T-helper 1 cell (primary cell): ENCODE measurements at places on chromosomes 13 and 19.

GRCh38 chr19:48493718-48494401 lies 17.8 kb downstream of the LMTK3 start:
- DNase-seq: no peak

GRCh38 chr19:2775556-2776430 lies 7.3 kb downstream of the SGTA start:
- DNase-seq: peak; percentile 57

GRCh38 chr13:80989747-80990146 lies 648.8 kb upstream of the SPRY2 start:
- DNase-seq: no peak

GRCh38 chr13:41259875-41260501 lies 3.4 kb downstream of the MTRF1 start:
- no peak for DNase-seq

DNA sequence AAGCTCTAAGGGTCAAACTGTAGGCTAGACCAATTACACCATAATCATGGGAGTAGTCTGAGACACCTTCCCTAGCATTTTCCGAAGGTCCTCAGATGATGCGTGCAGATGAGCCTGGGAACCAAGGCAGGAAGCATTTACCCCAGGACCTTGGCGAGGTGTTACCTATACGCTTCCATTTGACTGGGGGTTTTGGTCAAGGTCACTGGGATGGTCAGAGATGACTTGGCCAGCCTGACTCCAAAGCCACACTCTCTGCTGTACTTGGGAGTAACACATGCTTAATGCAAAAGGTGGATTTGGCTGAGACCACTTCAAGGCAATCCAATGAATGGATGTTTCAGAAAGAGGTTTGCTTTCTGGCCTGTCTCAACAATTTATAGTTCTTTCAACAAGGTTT lies 98.9 kb upstream of the IRS2 start:
- DNase-seq: no peak

GRCh38 chr13:47139519-47139918 lies 242.7 kb upstream of the HTR2A start:
- no peak for DNase-seq

- DNase-seq: no peak
These were observed 84.7 kb upstream of the GPR183 start for GRCh38 chr13:99391781-99392469.

DNA sequence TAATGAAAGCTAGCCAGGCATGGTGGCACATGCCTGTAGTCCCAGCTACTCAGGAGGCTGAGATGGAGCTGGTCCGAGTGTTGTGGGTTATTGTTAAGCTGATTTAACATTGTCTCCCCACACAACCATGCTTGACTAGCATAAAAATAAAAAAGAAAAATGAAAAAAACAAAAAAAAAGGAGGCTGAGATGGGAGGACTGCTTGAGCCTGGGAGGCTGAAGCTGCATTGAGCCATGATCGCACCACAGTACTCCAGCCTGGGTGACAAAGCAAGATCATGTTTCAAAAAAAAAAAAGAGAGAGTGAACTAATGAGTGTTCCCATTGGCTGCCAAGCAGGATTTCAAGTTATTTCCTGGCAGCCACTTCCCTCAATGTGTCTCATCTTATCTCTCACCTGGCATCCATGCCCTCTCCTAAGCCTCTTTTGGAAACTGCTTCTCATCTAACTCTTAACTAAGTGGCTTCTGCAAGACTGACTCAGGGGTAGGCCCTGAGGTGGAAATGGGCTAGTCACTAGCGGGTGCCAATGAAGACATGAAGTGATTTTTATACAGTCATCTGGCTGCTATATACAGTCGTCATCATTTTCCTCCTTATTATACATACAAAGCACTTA lies 4.9 kb downstream of the THAP8 start:
- no peak for DNase-seq

- no peak for DNase-seq
These were observed at the start of gene DNAAF3 for GRCh38 chr19:55166530-55167268. DNAAF3 (minus strand) TSS chr19:55166613; CDS start chr19:55166413, 200 bp downstream.

- DNase-seq: no peak
These were observed 226.4 kb downstream of the COG6 start for GRCh38 chr13:39881887-39882286.

DNA sequence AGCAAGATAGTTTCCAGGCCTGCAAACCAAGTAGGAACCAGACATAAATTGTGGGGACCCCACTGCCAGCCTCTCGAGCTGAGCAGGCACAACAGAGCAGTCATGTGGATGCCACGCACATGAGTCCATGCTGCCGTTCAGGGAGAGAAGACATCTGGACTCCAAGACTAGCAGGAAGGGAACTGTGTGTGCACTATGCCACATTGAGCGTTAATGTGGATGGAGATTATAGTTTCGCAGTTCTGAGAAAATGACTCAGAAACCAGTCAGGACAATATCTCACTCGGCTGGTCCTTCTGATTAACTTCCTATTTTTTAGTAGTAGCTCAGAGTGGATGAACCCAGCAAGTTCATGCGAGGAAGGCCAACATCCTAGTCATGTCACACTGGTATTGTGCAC lies 124.9 kb downstream of the CRYL1 start:
- no peak for DNase-seq

- no peak for DNase-seq
These were observed 680 bp downstream of the LIG4 start for GRCh38 chr13:108214441-108215271.

DNA sequence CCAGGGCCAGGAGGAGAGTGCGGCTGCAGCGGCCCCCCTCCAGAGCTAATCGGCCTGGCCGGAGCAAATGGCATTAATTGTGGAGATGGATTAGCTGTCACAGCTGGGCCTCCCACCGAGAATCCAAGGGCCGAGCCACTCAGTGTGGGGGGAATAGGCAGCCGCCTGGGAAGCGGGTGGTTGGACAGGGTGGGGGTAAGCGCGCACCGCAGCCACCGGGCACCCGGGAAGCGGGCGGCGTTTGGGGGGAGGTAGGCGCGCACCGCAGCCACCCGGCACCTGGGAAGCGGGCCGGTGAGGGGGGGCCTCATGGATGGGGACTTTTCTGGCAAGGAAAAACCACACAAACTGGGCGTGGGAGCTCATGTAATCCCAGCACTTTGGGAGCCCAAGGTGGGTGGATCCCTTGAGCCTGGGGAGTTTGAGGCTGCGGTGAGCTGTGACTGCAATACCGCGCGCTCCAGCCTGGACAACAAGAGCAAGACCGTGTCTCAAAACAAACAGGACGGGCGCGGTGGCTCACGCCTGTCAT lies 9.7 kb downstream of the R3HDM4 start:
- no peak for DNase-seq

- DNase-seq: no peak
These were observed 1181.3 kb downstream of the SLITRK1 start for GRCh38 chr13:82701020-82701419.

- DNase-seq: no peak
These were observed 155.4 kb downstream of the DCT start for GRCh38 chr13:94323764-94324758.

GRCh38 chr19:32537580-32537979 lies 43.4 kb upstream of the PDCD5 start:
- DNase-seq: no peak

DNA sequence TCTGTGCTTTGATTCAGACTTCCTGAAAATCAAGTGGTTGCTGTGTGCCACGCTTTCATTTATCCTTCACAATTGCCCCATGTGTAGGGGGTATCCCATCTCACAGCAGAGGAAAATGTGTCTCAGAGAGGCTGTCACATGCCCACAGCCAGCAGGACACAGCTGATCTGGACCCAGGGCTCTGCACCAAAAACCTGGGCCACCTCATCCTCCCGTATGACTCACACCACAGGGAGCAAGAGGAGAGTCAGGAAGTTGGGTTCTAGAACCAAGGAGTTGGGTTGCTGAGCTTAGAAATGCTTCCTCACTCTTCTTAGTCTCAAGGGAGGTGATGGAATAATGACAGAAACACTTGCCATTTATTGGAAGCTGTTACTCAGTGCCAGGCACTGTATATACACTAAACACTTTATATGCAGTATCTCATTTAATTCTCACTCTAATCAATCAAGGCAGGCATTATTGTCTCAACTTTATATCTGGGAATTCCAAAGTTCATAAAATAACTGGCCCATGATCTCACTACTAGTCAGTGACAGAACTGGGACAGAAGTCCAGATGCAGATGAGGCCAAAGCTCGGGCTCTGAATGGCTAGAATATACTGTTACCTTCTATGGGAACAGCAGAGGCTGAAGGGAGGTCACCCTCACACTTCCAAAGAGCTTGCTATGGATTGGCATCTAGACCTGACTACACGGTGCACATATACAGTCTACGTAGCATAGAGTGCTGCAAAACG lies 47.7 kb upstream of the ATP12A start:
- no peak for DNase-seq

DNA sequence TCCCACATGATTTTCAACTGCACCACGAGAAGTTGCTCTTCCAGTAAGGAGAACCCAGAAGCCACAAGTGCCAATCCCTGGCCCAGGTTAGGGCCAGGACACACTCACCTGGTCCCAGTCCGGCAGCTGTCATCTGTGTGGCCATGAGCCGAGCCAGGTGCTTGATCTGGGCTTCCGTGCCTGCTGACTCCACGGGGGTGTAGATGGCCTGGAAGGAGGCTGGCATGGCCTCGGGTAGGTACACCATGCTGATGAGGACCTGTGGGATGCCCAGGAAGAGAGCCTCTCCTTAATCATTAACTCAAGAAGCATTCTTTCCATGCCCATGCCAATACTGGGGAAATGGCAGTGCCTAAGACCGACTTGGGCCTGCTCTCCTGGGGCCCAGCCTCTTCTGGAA lies 19.9 kb upstream of the RSPH6A start:
- no peak for DNase-seq

GRCh38 chr13:73960474-73960873 lies 173.7 kb downstream of the KLF12 start:
- no peak for DNase-seq

DNA sequence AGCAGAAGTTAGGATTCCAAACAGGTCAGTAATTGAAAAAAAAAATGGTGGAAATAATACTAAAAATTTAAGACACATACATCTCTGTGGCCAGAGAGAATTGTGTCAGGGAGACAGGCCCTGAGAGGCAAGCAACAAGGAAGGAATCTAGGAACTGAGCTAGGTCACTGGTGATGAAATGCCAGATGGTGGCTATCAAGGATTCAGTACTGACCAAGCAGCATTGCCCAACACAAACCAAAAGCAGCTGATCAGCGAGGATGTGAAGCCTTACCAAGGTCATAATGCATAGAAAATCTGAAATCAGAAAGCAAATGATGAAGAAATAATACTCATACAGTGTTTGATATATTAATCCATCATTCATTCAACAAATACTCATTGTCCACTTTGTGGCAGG lies 905.0 kb downstream of the GPC5 start:
- no peak for DNase-seq

GRCh38 chr13:43157796-43158195 lies 134.4 kb downstream of the DNAJC15 start:
- no peak for DNase-seq

- DNase-seq: no peak
These were observed at the start of gene PLPP2 for GRCh38 chr19:291006-291521. PLPP2 (minus strand) TSS chr19:291403; CDS start chr19:291336, 67 bp downstream.

DNA sequence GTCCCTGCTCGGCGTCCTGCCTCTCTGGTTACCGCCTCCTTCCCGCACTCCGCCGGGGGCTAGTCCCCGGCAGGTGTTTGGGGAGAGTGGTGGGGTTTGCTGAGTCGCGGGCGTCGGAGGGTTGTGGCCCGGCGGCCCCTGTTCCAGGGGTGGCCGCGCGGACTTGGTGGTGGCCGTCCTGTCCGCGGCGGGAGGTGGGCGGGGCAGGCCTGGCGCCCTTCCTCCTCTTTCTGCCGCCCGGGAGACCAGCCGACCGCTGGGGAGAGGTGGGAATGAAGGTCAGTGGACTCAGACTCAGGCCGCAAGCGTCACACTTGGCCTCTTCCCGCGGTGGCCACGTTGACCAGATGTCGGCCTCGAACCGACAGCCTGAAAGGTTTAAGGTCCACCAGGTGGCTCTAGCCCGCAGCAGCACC lies 61.8 kb downstream of the ZNF723 start:
- no peak for DNase-seq

- DNase-seq: no peak
These were observed 144.8 kb downstream of the LIG4 start for GRCh38 chr13:108070491-108070890.

- DNase-seq: no peak
These were observed 533.5 kb upstream of the KLF12 start for GRCh38 chr13:74667656-74668203.

DNA sequence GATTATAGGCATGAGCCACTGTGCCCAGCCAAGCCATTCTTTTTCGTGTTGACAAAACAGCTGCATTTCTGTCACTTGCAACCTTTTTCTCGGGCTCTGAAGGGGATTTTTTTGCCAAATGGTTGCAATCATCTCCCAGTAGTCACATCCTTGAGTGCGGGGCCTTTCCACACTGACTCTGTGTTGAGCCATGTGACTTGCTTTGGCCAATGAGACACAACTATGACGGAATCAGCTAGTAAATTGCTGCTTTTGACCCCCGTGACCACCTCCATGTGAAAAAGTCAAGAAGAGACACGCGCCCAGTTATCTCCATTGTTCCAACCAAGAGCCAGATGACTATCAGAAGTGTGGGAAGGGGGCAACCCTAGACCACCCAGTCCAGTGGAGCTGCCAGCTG lies 18.3 kb downstream of the NPHS1 start:
- no peak for DNase-seq

- peak; percentile 70 for DNase-seq
These were observed 670 bp downstream of the MAP2K7 start for GRCh38 chr19:7904074-7905020.

DNA sequence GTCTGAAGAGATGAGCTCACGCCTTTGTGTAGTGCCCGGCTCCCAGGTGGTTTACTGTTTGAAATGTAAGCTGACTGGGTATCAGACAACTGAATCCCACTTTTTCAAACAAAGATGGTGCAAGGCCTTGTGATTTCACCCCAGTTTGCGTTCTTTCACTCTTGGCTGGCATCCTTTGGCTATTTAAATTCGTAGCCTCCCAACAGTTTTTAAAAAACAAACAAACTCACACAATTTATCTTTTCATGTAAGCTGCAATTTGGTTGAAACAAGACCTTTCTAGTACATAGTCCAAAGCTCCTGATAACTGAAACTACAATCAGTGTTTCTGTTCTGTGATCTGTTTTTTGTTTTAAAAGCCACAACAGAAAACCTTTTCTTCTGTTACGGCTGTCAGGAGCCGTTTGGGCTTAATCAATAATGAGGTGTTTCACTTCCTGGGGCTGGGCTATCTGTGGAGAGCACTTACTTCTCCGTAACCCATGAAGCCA lies 65.1 kb upstream of the NPAS1 start:
- DNase-seq: no peak

- DNase-seq: no peak
These were observed 33.8 kb downstream of the TSC22D1 start for GRCh38 chr13:44542361-44542760.
